AG08395 (cell line): ENCODE measurements at places on chromosomes 7 and 10.

- DNase-seq: no peak
Observed at GRCh38 chr10:126917975-126918908, 13.0 kb downstream of the DOCK1 start.

DNA sequence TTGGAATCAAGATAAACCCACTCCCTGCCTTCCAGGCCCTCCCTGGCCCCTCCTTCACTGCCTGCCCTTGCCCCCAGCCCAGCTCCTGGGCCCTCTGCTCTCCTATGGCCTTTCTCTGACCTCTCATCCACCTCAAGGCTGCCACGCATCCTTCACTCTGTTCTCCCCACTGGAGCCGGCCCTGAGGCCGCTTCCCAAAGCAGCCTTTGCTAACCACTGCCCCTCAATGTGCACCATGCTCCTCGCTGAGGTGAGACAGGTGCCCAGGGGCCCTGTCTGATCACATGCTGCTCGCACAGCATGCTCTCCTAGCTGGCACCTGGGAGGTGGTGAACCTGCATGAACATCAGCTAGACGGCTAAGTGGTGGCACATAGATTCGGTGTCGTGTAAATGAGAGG, 138.5 kb upstream of the RET start:
- no peak for DNase-seq

- peak; percentile 59 for DNase-seq
Observed at GRCh38 chr7:112986256-112987031, 100.2 kb downstream of the GPR85 start.

DNA sequence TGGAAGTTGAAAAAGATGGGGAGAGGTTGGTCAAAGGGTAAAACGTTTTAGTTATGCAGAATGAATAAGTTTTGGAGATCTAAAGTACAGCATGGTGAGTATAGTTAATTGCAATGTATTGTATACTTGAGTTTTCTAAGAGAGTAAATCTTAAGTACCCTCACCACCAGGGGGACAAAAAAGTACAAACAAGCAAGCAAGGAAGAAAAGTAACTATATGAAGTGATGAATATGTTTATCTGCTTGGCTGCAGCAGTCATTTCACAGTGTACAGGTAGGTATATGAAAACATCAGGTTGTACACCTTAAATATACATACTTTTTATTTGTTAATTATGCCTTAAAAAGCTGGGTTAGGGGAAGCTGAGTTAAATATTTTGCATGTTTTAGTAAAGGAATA, 157.3 kb downstream of the PCLO start:
- DNase-seq: no peak

GRCh38 chr7:19373334-19373733, 228.1 kb upstream of the FERD3L start:
- DNase-seq: no peak

GRCh38 chr10:69747179-69747578, 54.5 kb upstream of the COL13A1 start:
- DNase-seq: no peak

DNA sequence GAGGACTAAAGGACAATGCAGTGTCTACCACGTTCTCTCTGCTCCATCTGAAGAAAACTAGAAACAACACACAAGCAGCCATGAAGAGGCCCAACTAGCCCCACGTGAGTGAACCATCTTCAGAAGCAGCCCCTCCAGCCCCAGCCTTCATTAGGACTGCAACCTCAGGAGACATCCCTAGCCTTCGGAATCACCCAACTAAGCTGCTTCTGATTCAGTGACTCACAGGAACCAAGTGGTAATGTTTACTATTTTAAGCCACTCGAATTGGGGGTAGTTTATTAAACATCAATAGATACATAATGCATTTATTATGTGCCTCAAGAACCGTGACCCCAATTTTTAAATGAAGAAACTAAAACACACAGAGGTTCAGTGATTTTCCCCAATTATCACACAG, 22.6 kb downstream of the ARHGAP12 start:
- no peak for DNase-seq

DNA sequence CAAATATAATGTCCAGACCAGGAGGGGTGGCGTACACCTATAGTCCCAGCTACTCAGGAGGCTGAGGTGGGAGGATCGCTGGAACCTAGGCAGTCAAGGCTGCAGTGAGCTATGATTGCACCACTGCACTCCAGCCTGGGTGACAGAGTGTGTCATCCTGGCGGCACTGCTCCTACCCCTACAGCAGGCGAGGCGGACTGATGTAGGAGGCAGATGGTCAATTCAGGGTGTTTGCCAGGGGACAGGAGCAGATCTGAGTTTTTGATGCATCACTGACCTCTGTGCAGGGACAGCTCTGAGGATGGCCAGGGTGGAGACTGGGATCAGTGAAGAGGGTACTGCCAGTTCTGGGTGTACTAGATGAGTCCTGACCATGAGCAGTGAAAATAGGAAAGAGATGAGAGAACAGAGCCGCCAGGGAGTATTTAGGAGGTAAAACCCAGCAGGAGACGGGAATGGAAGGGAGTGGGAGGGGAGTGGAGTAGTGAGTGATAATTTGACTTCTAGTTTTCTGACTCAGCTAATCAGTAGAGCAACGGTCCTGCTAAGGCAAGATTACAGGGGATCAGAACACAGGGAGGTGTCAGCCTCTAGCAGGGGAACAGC, 75.3 kb downstream of the HIP1 start:
- DNase-seq: no peak

- no peak for DNase-seq
Observed at GRCh38 chr7:39678930-39679709, 55.7 kb downstream of the RALA start.

- DNase-seq: no peak
Observed at GRCh38 chr10:30227481-30227880, 121.6 kb downstream of the MTPAP start.

- DNase-seq: no peak
Observed at GRCh38 chr7:107274506-107274905, 105.7 kb downstream of the HBP1 start.
